Caki2 (cell line): ENCODE measurements at places on chromosomes 7 and 10.

DNA sequence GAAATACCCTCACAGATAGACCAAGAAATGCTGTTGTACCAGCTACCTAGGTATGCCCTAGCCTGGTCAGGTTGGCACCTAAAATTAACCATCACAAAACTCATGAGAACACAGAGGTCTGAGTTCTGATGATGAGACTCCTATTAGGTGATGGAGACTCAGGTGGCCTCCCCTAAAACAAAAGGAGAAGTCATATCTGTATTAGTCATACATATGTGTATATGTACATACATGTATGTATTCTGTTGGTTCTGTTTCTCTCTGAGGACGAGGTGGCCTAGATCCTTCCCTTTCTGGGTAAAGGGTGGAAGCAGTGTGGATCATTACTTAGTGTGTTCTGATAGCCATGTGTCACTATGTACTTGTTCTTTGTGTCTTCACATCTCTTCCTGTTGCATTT, 207.2 kb upstream of the PRSS1 start:
- DNase-seq = no peak

- no peak for DNase-seq
Measured at GRCh38 chr7:99789441-99790070, 5.6 kb upstream of the CYP3A4 start.

- no peak for DNase-seq
Measured at GRCh38 chr10:101563007-101563406, 25.1 kb downstream of the POLL start.

DNA sequence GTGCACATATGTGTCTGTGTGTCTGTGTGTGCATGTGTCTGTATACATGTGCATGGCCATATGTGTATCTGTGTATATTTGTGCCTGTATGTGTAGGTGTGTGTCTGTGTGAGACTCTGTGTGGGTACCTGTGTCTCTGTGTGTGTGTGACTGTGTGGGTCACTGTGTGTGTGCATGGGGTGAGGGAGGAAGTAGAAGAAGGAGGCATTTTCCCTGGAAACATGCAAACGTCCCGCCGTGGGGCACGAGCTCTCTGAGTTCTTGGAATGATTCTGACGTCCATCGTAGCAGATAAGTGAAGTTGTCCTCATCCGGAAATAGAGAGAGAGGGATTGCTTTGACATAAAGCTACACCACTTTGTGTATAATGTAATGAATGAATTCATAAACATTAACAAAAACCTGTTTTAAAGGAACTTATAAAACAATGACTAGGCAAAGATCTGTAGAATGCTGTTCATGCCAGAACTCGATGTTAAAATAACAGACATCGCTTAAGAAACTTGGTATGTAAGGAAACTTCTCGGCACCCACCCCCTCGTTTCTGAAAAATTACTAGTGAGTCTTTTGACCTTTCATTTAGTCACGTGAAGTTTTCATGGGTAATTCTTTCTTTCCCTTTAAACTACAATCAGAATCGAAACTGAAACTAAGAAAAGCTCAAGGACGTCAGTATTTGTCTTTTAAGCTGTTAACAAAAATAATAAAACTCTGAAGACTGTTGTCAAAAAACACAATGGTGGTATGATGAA, 43.6 kb upstream of the KLF6 start:
- DNase-seq = peak; percentile 39

DNA sequence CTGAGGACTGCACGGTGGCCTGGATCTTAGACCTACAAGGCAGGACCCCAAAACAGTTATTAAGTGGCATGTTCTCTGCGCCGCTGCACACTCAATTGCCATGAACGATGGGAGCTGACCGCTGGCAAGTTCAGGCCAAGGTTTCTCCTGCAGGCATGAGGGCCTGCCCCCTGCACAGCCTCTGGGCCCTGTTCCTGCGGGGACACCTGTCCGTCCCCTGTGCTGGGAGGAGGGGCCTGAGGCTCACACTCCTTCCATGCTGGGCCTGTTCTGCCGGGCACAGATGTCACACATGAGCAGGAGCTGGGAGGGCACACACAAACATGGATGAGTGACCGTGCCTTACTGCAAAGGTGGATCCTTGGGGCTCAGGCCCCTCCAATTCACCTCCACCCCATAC, 90.0 kb downstream of the PTPRN2 start:
- DNase-seq = no peak

GRCh38 chr10:63115732-63116383, 17.3 kb upstream of the NRBF2 start:
- no peak for DNase-seq

- no peak for DNase-seq
Measured at GRCh38 chr7:93378131-93378760, 146.1 kb downstream of the VPS50 start.

GRCh38 chr7:94971051-94971867, 63.9 kb downstream of the PPP1R9A start:
- DNase-seq = peak; percentile 94

- DNase-seq = no peak
Measured at GRCh38 chr7:12851841-12852240, 164.4 kb downstream of the ARL4A start.

- DNase-seq = no peak
Measured at GRCh38 chr10:131567279-131568162, 256.0 kb upstream of the TCERG1L start.

GRCh38 chr7:98559958-98560357, 57.1 kb upstream of the NPTX2 start:
- DNase-seq = no peak

- peak; percentile 74 for DNase-seq
Measured at GRCh38 chr10:110915035-110915434, 3.9 kb downstream of the BBIP1 start.

- no peak for DNase-seq
Measured at GRCh38 chr7:44058759-44059218, 6.6 kb downstream of the PGAM2 start.

DNA sequence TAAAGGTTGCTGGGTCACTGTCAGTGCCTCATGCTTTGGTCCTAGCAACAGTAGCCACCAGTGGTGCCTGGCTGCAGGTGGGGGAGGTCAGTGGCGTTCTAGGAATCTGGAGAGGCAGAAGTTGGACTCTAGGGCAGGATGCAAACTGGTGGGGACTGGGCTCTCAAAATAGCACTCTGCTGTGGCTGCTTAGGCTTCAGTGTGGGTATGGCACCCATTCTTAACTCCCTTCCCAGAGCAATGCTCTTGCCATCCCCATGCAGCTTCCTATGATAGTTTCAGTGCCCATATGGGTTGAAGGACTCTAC, 330.8 kb downstream of the PCDH15 start:
- DNase-seq = no peak

DNA sequence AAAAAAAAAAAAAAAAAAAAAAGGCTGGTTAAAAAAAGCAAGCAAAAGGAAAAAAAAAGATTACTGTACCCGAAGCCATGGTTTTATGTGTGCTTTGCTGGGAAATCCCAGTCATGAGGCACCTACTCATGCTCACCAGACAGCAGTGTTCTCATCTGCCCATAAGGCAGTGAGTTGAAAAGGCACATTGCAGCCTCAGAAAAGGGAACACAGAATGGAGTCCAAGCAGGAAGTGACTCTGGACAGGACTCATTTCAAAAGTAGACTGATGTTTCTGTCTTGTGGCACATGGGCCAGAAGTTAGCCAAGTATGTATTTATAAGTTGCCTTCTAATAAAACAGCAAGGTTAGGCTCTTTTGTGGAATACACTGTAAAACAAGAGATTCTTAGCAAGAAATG, 40.2 kb downstream of the PDSS1 start:
- no peak for DNase-seq

- DNase-seq = no peak
Measured at GRCh38 chr10:116101616-116102315, 171.2 kb downstream of the GFRA1 start.

DNA sequence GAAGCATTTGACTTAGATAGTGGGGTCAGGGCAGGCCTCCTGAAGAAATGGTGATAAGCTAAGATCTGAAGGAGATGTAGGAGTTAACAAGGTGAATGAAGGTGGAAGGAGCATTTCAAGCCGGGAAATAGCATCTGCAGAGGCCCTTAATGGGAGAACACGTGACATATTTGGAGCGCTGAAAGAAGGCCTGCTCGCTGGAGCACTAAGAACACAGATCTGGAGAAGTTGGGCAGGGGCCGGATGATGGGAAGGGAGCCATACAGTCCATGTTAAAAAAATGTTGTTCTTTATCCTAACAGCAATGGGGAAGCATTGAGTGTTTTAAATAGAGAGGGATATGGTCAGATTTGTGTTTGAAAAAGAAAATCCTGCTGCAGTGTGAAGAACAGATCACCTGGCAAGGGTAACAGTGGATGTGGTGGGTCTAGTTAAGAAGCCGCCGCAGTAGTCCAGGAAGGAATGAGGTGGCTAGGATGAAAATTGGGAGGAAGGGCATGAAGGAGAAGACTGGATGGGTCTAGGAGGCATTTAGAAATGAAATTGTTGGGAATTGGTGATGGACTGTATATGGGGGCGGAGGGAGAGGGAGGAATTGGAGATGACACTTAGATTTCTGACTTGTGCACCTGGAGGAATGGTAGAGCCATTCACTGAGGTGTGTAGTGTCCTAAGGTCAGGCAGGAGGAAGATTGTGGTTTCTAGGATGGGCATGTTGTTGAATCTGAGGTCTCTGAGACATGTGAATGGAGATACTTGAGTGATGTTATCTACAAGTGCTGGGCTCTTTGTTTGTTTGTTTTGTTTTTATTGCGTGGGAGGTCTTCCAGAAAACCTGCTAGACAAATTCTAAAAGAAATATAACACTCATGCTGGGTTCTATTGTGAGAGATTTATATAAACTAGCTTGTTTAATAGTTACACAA, 58.4 kb downstream of the MET start:
- peak; percentile 73 for DNase-seq

DNA sequence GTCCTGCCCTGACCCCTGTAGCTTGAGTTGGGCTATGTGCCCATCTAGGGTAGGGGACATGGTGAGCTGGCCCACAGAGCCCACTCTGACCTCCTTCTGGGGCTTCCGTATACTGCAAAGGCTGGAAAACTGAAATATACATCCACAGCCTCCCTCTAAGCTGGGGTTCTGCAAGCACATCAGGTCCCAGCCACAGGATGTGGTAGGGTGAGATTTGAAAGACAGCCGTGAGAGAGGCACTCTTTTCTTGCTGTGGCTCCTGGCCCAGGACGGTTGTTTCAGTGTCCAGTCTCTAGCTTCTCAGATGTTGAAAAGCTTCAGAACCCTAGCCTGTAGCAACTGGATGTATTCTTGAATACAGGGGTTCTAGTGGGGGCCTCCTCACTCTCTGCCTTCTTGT, 60.1 kb upstream of the ADRB1 start:
- DNase-seq = no peak

DNA sequence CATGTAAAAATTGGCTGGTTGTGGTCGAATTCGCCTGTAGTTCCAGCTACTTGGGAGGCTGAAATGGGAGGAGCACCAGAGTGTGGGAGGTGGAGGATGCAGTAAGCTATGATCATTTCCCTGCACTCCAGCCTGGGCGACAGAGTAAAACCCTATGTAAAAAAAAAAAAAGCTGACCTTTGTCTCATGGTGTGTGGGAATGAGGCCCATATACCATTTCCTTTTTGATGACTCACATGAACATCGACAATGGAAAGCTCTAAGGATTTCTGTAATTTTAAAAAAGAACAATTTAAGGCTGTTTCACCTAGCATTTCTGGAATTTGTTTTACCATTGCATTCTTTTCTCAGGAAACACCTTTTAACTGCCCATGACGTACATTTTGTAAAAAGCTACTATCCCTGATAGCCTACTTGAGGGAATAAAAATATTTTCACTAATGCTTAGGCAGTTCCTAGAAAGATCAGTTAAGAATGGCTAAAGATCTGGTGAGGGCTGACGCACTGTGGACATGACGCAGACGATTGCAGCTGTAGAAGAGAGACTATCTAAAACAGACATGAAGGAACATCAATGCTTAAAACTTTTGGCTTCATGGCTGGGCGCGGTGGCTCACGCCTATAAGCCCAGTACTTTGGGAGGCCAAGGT, 400.6 kb upstream of the IGFBP3 start:
- DNase-seq = no peak

DNA sequence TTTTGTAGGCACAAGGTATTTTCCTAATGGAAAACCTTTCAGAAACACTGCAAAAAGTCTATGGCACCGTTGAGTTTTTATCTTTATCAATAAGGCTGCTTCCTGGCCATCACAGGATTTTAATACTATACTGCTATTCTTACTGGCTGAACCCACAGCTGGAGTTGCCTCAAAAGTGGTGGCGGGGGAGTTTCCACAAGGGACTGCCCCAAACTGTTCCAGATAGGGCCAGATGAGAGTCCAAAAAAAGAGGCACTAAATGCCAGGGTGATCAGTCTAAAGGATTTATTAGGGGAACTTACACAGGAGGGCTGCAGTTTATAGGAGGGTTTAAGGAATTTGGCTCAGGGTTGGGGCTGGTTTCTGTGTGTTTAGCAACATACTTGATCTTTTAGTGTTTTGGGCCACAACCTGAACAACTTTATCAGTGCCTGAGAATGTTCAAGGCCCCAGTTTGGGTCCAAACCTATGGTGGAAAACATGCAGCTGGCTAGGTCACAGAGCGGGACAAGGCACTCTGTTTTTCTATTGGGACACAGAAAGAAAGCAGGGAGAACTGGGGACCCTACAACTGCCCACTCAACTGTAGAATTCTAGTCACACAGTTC, 41.4 kb downstream of the STAM start:
- DNase-seq = no peak

DNA sequence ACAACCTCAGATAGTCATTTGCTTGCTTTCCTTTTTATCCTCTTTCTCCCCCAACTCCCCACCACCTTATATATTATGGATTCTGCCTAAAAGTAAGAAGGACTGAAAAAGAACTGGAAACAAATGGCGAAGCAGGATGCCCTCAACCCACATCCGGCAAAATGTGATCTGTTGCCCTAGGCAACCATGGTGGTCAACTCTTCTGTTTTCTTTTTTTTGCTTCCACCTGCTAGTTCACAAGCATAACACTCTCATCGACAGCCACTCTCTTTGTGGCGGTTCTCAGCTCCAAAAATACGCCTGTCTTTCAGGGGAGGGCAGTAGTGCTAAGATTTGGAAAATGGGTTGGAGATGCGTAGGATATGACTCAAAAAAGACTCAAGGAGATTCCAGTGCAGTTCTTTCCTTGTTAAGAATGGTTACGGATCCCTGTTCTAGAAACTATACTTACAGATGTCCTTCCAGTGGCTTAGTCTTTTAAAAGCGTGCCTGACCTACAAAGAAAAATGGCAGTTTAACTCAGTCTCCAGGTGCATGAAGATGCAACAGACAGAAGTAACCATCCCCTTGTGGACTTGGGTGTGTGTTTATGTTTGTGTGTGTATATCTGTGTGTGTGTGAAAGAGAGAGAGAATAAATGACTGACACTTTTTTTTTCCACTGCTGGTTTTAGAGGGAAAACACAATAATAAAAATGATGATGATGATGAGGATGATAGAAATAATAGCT, 10.7 kb downstream of the APBB1IP start:
- no peak for DNase-seq

- DNase-seq = no peak
Measured at GRCh38 chr10:51564896-51565510, 134.4 kb downstream of the CSTF2T start.

- DNase-seq = no peak
Measured at GRCh38 chr10:107686095-107686494, 521.6 kb upstream of the SORCS1 start.

GRCh38 chr10:44564790-44565189, 179.9 kb upstream of the CXCL12 start:
- no peak for DNase-seq

- DNase-seq = no peak
Measured at GRCh38 chr7:80453699-80454340, 58.0 kb downstream of the GNAT3 start.

- DNase-seq = no peak
Measured at GRCh38 chr10:101624526-101625102, 36.5 kb downstream of the DPCD start.

- no peak for DNase-seq
Measured at GRCh38 chr7:24313777-24314176, 29.8 kb downstream of the NPY start.
